ENCODE measurements at places on chromosomes 3 and 15.

- DNase-seq = no peak
Observed at GRCh38 chr15:72285402-72285801, 13.0 kb upstream of the PARP6 start.

- no peak for DNase-seq
Observed at GRCh38 chr3:117526470-117527079, 817.0 kb downstream of the TUSC7 start.

GRCh38 chr3:120641696-120642246 lies 40.3 kb downstream of the HGD start:
- DNase-seq = no peak

GRCh38 chr3:32349184-32349583 lies 42.5 kb upstream of the CMTM7 start:
- no peak for DNase-seq

- DNase-seq = no peak
Observed at GRCh38 chr3:55584716-55585368, 97.7 kb upstream of the WNT5A start.

- peak; percentile 47 for DNase-seq
Observed at GRCh38 chr15:65930134-65930533, 60.8 kb downstream of the RAB11A start.

- DNase-seq = no peak
Observed at GRCh38 chr3:105406268-105406667, 39.6 kb downstream of the ALCAM start.

DNA sequence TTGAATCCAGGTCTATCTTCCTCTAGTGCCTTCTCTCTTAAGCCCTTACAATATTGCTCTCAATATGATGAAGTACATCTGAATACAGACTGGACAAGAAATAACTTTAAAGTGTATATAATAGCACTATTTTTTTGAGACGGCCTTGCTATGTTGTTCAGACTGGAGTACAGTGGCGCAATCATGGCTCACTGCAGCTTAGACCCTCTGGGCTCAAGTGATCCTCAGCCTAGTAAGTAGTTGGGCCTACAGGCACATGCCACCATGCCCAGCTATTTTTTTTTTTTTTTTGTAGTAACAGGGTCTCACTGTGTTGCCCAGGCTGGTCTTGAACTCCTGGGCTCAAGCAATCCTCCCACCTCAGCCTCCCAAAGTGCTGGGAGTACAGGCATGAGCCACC lies 53.6 kb downstream of the MAP3K13 start:
- no peak for DNase-seq

- no peak for DNase-seq
Observed at GRCh38 chr3:36992806-36993325, at the start of gene EPM2AIP1. Gene EPM2AIP1 (minus strand): TSS chr3:36993131. CDS start chr3:36993077, 54 bp downstream.

DNA sequence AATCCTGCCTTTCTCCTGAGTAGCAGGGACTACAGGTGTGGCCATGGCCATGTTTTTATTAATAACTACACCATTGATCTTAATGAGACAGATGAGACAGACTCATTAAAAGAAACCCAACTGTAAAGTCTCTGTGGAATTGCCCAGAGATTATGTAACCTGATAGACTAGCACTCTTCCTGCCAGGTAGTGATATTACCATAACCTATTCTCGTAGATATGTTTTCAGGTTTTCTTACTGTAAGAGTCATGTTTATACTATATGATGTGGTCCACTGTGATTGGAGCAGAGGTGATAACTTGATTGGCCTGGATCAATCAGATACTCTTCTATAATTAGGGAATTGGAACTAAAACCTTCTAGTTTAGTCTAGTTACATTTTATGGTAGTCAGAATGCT lies 93.7 kb downstream of the NFKBIZ start:
- DNase-seq = no peak

DNA sequence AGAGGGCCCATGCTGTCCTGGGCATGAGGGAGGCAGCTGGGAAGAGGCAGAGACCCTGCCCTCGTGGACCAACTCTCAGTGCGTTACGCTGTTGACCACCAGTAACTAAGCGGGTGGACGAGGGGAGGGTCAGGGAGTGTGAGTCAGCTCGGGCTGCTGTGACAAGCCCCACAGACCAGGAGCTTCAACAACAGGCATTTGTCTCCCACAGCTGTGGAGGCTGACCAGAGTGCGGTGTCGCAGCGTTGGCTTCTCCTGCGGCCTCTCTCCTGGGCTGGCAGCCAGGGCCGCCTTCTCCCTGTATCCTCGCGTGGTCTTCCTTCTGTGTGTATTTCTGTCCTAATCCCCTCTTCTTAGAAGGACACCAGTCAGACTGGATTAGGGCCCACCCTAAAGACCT lies 13.0 kb downstream of the EFCC1 start:
- no peak for DNase-seq

DNA sequence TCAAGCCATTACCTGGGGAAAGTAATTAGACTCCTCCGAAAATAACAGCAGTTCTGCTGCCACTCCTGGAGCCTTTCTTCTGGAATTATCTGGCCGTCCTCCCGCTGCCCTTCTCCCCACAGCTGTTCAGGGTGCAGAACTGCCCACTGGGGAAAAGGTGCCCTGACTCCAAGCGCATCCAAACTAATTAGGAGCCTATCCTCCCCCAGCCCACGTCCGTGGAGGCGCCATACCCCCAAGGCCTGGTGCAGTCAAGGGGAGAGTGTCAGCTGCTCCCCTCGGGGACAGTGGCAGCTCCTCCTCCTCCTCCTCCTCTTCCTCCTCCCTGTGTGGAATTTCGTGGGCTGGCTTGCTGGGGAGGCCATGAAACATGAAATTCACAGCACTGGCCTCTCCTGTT lies 177.2 kb downstream of the XXYLT1 start:
- no peak for DNase-seq

GRCh38 chr3:168443965-168444364 lies 348.2 kb upstream of the GOLIM4 start:
- no peak for DNase-seq

GRCh38 chr15:55856506-55857164 lies 113.7 kb upstream of the PRTG start:
- DNase-seq = no peak

DNA sequence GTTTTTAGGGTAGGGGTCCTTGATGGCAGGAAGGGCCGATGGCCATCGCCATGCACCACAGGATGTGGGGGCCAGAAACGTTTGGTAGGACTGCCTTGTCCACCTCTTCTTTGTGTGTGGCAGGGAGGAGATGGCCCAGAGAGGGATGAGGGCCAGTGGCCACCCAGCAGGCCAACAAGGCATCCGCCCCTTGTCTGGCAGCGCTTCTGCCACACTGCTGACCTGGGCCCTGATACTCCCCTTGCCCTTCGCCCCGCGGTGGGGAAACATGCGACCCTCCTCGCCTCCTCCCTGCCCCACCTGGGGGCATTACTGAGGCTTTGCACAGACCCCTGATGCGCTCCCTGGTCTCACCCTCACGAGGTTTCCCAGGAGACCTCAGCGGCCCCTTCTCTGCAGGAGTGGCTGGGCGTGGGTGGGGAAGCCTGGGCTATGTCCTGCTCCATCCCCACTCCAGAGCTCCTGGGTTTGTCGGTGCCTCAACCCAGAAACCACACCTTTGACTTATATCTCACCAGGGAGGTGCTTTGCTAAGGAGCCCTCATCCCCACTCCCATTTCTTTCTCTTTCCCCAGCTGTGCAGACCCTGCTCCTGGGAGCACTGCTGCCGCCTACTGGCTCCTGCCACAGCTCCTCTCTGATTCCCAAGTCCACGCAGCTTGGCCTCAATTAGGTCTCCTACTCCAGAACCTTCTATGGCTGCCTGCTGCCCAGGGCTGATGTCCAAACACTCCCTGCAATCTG lies 38.7 kb downstream of the FEM1B start:
- DNase-seq = no peak

GRCh38 chr3:82494977-82495489 lies 733.6 kb upstream of the GBE1 start:
- DNase-seq = no peak

DNA sequence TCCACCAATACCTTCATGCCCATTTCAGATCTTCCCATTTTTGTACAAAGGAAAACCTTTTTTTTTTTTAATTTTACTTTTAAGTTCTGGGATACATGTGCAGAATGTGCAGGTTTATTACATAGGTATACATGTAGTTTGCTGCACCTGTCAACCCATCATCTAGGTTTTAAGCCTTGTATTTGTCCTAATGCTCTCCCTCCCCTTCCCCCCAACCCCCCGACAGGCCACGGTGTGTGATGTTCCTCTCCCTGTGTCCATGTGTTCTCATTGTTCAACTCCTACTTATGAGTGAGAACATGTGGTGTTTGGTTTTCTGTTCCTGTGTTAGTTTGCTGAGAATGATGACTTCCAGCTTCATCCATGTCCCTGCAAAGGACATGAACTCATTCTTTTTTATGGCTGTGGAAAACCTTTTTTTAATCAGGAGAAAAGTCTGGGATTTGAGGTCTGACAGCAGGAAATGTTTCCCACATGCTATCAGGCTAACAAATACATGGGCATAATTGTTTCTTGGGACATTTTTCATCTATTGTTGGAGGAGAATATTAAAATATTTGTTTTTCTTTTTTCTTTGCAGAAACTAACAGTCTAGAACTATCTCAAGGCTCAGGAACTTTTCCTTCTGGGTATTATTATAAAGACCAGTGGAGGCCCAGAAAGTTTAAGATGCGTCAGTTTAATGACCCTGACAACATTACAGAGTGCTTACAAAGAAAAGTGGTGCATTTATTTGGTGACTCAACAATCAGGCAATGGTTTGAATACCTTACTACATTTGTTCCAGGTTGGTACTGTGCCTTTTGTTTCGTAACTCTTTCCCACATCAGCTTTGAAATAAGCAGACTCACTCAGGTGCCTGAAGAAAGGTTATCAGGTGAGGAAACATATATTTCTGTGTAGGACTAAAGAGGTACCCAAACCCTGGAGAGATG lies 32.8 kb upstream of the NFKBIZ start:
- DNase-seq = no peak

- DNase-seq = no peak
Observed at GRCh38 chr15:71515375-71516186, 294.8 kb upstream of the NR2E3 start.

GRCh38 chr15:42090781-42091180 lies 3.6 kb downstream of the PLA2G4D start:
- no peak for DNase-seq

DNA sequence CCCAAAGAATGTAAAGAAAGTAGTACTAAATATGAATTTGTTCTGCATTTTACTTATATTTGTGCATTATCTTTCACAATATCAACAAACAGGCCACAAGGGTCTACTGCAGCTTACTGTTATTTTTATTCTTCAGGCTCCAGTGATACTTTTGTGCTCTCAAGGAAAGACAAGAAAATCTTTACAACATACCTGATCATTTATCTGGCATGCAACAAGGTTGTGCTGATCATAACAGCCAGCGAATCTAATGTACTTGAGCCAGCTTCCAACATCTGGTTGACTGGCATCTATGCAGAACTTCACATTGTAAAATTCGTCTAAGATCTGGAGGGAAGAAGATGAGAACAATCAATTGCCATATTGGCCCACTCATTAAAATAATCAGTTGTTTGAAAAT lies 520.0 kb downstream of the MECOM start:
- no peak for DNase-seq

GRCh38 chr15:70647396-70647795 lies 116.0 kb downstream of the UACA start:
- no peak for DNase-seq

GRCh38 chr15:73564255-73564654 lies 68.9 kb downstream of the NPTN start:
- no peak for DNase-seq

DNA sequence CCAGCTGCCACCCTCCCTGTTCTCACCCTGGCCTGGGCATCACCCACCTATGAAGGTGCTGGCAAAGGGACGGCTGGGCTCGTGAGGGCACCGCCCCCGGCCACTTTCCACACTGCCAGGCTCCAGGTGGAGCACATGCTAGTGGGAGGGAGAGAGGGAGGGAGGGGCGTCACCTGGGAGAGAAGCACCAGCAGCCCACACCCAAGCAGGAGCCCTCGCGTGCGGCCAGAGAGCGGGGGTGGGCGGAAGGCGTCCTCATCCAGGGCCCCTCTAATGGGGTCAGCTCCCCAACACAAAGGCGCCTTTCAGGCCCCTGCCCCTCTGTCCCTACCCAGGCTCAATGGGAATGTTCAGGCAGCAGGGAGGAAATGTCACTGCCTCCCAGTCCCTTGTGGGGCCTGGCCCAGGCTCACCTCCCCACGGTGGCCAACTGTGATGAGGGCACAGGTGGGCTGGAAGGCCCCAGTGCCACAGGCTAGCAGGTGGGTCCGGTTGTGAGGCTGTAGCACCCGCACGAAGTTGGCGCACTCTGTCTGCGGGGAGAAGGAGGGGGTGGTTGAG lies 3.1 kb downstream of the SEMA3G start:
- DNase-seq = no peak

DNA sequence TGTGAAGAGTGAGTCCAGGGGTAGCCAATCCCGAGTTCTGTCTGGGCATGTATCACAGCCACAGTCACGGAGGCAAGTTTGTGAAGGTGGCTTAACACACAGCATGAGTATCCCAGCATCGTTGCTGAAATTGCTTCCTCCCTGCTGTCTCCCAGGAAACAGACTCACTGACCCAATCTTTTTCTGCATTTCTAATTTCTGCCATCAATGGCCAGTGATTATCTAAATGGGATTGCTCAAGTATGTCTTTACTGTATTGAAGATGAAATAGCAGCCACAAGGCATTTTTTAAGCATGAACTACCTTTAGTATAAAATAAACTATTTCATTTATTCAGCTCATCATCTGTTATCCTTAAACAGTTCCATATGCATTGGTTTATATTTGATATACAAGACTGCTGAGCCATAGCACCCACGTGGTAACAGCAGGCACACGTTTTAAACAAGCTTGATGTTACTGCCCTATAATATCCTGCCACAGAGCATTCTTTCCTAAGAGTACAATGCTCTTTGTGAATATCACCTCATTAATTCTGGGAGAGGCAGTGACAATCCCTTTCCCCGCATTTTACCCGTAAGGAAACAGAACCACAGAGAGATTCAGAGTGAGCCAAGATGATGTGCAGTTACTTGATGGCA lies 276.6 kb upstream of the THBS1 start:
- DNase-seq = no peak

DNA sequence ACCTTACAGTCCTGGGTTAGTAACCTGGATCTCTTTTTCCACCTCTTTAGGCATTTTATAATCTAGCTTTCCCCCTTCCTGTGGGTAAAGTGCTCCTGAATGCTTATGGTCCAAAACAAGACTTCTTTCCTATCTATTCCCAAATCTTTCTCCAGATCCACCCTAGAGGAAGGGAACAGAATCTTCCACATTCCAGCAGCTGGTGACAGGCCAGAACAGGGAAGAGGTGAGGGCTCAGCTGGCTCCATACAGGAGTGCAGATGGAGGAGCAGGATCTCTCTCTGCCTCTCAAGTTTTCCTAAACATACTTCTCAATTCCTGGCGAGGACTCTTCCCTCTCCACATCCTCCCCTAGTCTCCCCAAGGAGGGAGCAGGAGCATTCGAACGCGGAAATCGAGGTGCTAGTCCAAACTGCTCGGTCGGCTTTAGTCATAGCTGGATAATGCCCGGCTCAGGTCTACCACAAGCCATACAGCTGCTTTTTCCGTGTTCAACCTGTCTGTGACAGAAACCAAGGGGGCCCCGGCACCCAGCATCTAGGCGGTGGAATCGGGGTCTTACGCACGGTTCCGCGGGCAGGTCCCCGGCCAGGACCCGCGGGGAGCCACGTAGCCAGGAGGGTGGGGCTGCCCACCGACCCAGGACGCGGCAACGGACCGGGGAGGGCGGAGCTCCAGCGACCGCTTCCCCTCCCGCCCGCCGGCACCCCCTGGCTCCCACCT lies 4.0 kb downstream of the RASSF1 start:
- DNase-seq = no peak
